ENCODE measurements at places on chromosomes 6 and 20.

DNA sequence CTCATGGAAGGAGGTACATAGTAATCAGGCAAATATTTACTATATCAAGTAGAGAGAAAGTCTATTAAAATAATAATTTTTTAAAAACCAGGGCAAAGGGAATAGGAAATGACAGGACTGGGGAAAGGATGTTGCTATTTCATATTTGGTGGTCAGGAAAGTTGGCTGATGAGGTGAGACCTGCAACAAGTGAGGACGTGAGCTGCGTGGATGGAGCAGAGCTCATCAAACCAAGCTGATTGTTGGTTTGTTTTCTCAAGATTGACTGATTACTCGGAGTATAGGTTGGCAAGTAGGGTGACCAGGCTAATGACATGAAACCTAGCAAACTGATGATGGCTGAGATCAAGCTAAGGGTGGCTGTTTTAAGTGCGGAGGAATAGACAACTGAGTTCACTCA, 6.0 kb downstream of the GJA1 start:
- no peak for DNase-seq

- no peak for DNase-seq
These were observed 140.1 kb upstream of the SPACA1 start for GRCh38 chr6:87907521-87907920.

DNA sequence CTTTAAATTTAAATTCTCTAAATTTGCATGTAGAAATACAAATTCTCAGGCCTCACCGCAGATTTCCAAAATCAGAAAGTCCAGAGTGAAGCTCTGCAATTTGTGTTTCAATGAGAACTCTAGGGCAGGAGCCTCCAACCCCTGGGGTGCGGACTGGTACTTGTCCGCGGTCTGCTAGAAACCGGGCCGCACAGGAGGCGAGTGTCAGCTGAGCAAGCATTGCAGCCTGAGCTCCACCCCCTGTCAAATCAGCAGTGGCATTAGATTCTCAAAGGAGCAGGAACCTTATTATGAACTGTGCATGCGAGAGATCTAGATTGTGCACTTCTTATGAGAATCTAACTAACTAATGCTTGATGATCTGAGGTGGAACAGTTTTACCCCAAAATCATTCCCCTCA, 203.0 kb upstream of the PCSK2 start:
- DNase-seq: no peak

GRCh38 chr6:168134560-168135201, 55.7 kb upstream of the FRMD1 start:
- DNase-seq: no peak
